ENCODE measurements at places on chromosomes 11 and 22.

GRCh38 chr22:27327497-27327896 is 474.1 kb downstream of the MN1 start:
- DNase-seq: no peak

GRCh38 chr11:9947231-9947864 is 283.5 kb downstream of the SWAP70 start:
- DNase-seq: no peak

GRCh38 chr11:2531277-2531986 is 86.6 kb downstream of the KCNQ1 start:
- no peak for DNase-seq

GRCh38 chr11:403021-403760 is 9.2 kb downstream of the PKP3 start:
- no peak for DNase-seq

GRCh38 chr22:19115628-19116027 is 6.6 kb downstream of the DGCR2 start:
- DNase-seq: no peak

DNA sequence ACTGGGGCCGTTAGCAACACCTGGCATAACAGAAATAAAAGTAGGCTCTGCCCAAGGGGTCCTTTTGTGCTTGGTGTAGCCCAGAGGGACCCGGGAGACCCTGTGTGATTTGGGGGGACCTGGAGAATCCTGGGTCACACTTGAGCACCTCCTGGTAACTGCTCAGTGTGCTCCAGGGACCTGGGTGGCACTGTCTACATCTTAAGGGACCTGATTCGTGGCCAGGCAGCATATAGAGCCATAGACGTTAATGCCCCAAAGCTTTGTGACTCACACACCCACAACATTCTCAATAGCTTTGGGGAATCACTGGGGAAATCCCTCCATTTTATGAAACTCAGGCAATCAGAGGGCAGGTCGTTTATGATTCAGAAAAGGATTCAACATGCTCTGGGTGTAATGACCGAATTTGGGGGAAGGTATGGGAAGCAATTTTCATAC is 3.6 kb upstream of the IGF2 start:
- DNase-seq: no peak

- no peak for DNase-seq
Observed at GRCh38 chr11:122633219-122633829, 22.2 kb upstream of the UBASH3B start.

- DNase-seq: no peak
Observed at GRCh38 chr11:125359130-125359529, 136.9 kb downstream of the FEZ1 start.

- no peak for DNase-seq
Observed at GRCh38 chr11:30360741-30361140, 37.8 kb downstream of the ARL14EP start.

- no peak for DNase-seq
Observed at GRCh38 chr22:40432625-40433024, 62.2 kb downstream of the SGSM3 start.

DNA sequence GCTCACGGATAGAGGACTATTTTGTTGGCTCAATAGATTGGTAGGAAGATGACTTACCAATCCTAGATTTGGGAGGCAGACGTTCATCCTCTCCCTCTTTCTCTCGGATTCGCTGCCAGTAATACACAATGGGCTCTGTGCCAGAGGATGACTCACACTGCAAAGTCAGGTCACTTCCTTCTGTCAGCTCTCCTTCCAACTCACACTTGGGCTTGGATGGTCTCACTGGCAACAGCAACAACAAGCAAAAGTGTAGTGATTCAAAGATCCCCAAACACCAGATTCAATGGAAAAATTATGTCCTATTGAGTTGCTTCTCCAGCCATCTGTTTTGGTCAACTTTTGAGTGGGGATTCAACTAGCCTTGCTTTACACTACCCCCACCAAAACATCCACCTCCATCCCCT is 21.7 kb upstream of the HSPA8 start:
- no peak for DNase-seq

DNA sequence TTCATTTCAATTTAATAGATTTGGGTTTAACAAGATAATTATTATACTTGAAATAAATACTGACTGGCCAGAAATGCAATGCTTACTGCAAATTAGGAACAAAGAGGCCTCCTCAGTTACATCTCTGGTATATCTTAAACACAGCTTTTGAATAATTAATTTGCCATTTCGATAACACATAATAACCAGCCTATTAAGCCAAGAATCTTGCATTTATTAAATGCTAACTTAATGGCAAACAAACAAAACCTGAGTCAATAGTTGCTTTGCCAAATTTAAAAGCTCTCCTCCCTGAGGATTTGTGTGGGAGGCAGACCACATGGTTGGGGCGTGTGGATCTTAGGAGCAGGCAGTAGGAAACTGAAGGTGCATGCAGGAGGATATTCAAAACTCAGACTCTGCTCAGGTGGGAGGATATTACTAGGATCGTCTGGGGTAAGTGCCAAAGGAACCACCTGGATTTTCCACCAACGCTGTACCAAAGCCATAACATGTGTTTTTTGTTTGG is 17.9 kb upstream of the FJX1 start:
- DNase-seq: no peak

GRCh38 chr11:115518983-115519628 is 14.9 kb upstream of the CADM1 start:
- no peak for DNase-seq

DNA sequence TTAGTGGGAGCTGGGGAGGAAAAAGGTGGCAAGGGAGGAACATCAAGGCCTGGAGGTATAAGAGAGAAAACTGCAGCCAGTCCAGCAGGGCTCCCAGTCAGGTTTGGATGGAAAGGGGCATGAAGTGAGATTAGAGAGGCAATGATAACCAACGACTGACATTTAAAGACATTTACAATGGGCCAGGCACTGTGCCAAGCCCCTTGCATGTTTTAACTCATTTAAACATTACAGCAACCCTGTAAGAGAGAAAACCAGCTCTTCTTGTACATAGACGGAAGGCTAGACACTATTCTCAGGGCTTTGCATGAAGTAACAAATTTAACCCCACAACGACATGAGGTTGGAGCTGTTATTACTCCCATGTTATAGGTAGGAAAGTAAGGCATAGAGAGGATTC is 32.1 kb upstream of the PAK1 start:
- no peak for DNase-seq

- DNase-seq: no peak
Observed at GRCh38 chr22:19591568-19591967, 67.4 kb upstream of the CLDN5 start.

DNA sequence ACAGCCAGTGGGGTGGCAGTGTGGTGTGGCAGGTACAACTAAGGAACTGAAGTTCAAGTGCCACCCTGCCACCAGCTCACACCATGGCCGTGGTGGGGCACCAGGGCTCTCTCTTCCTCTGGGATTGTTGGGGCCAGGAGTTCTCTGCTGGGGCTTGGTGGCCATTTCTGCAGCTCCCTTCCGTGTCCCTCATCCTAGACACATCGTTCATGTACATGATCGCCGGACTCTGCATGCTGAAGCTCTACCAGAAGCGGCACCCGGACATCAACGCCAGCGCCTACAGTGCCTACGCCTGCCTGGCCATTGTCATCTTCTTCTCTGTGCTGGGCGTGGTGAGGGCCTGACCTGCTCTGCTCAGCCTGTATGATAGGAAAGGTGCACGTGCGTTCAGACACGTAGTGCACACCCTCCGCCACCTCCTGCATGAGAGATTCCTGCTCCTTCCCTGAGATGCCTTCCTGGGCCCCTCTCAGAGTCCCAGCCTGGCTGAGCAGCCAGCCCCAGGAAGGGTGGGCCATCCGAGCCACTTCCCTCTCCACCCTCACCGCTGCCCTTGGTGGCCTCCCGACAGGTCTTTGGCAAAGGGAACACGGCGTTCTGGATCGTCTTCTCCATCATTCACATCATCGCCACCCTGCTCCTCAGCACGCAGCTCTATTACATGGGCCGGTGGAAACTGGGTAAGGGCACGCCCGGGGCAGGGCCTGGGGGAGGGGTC is 7.3 kb upstream of the TAGLN start:
- no peak for DNase-seq

GRCh38 chr11:86483940-86484794 is 109.5 kb downstream of the CCDC81 start:
- no peak for DNase-seq

DNA sequence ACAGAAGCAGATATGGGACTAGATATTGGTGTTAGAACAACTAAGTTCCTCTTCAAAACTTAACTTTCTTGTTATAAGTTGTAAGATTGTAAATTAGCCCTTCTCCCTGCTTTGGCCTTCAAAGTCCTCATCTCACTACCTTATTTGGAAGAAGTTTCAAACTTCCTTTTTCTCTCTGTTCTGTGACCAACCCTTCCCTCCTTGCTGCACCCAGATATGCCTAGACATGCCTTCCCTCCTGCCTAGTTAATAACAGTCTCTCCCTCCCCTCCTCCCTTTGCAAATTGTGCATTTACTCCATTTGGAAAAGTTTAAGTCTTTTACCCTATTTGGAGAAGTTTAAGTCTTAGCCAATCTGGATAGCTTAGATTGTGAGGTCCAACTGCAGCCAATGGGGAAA is 4.9 kb downstream of the OR52K2 start:
- DNase-seq: no peak

DNA sequence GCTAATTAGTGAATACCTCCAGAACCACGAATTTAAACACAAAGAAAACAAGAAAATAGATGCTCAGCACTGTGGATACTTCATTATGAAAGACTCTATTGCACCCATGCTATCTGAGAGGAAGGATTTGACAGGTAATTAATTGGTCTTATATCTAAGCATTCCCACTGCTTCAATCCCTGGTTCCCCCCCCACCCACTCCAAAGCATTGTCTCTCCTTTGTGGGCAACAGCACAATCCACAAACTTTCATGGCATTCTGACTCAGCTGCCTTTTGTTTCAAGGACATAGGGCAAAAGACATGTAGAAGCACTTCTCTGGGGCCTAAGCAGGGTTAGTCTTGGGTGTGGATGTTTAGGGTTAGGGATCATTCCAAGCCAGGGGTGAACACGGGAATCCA is 551.4 kb downstream of the BUD13 start:
- no peak for DNase-seq

DNA sequence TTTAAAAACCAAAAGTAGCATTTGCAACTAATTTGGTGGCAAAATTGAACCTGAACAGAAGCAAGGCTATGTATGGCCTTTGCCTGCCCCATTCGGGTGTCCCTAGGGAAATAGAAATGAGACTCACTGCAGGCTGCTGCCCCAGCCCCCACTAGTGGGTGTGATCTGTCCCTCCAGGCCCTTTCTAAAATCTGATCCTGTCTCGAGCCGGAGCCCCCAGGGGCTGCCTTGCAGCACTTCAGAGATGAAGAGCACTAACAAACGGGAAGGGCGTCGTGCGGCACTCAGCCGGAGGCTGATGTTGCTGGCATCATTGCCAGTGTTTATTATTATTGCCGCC is 43.2 kb downstream of the CD82 start:
- peak; percentile 74 for DNase-seq

DNA sequence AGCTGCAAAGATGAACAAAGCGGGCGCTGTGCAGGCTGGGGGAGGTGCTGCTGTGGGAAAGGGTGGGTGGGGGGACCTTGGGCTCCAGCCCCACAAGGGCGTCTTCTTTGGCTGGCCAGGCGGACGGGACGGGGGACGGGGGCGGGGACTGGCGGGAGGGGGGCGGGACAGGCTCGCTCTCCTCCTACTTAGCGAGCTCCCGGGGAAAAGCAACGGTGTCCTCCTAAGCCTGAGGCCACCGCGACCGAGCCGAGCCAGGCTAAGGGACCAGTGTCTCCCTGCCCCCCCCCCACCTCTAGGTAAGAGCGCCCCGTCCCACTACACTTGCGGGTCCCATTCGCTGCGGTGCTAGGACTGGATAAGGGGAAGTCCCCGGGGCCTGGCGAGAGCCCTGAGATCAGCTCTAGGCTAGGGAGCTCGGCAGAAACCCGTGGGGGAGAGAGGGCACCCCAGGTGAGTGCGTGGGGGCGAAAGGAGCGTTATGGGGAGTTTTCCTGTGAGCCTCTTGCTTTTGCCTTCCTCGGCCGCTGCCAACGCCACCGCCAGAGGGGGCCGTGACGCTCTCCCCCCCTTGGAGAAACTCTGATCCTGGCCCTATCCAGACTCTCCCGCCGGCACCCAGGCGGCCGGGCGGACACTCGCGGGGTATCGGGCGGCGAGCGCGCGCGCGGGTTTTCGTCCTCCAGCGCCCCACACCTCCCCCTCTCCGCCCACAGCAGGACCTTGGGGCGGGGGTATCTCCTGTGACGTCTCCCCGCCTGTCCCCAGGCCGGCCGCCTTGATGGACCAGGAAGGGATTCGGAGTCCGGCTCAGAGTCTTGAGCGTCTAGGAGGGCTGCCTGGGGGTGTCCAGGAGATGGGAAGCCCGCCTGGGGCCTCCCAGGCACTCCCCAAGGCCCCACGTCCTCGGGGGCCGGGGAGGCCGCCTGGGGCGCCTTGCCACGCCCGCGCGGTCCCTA is at the start of gene PHLDB1:
PHLDB1 (plus strand) TSS at position 215 of the 959 bp plus-strand sequence. CDS start 6,222 bp downstream, outside the sequence.
- DNase-seq: no peak

- no peak for DNase-seq
Observed at GRCh38 chr11:3983101-3983500, 111.5 kb upstream of the RRM1 start.

GRCh38 chr22:43409046-43409445 is 2.8 kb upstream of the MPPED1 start:
- no peak for DNase-seq

DNA sequence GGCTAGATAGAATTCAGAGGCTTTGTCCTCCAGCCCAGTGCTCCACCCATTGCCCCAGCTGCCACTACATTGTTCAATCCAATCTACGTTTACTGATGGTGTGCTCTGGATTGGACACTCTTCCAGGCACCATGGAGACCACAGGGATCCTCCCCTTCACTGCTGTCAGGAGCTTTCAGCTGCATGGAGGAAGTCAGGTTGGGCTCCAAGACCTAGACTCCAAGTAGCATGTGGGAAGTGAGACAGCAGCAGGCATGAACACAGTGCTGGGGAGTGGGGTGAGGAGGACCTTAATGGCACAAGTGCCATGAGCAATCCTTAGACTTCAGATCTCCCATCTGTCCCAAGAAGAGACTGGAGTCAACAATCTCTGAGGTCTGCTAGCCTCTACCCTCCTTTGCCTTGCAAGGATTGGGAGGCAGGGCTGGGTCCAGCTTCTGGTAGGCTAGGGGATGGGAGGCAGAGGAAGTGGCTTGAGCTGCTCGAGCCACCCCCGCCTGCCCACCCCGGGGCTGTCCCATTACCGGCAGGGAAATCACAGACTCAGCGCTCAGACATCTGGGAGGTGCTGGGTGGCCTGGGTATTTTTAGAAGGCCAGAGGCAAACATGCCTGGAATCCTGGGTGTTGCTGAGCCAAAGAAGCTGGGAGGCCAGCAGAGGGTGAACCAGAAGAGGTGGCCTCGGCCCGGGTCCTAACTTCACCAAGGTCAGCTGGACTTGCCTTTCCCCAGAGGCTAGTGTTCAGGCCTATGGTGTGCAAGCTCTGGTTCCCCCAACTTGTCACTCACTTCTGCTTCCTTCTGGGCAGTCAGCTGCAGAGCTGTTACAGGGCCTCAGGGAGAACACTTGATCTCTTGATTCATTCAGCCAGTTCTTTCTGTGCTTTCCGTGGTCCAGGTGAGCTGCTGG is 15.2 kb upstream of the FCHSD2 start:
- DNase-seq: no peak

- DNase-seq: peak; percentile 6
Observed at GRCh38 chr11:33040862-33041453, 1.6 kb downstream of the TCP11L1 start.

GRCh38 chr11:36349351-36350136 is 53.5 kb downstream of the PRR5L start:
- DNase-seq: no peak

All from NCI-H1436 treated with DMSO at 0.1 percent for 48 hours (cell line).